ENCODE measurements at places on chromosomes 7 and 10. TPM values are rescaled to one million over a fixed set of nuclear protein-coding genes. Genes with fewer than 3 reads are reported as not detected.

The ASB4 gene
- total RNA-seq = under 0.01 TPM

The GPNMB gene
- 58.6 TPM for total RNA-seq

The ACTL6B gene
- total RNA-seq = not detected

The TMED4 gene
- 108 TPM for total RNA-seq

The STEAP1 gene
- total RNA-seq = 30.2 TPM

The AOC1 gene
- not detected for total RNA-seq

The PRXL2A gene
- total RNA-seq = 4.9 TPM

The CRPPA gene
- 1.8 TPM for total RNA-seq

The GIMAP8 gene
- total RNA-seq = 0.09 TPM

The OR2A5 gene
- total RNA-seq = not detected

The FAM3C gene
- total RNA-seq = 48.1 TPM

The PLAC9 gene
- 12.3 TPM for total RNA-seq

The VPS37D gene
- total RNA-seq = 5.7 TPM

The GJC3 gene
- under 0.01 TPM for total RNA-seq

The MLXIPL gene
- 0.37 TPM for total RNA-seq

The MYL10 gene
- total RNA-seq = not detected

The NME8 gene
- total RNA-seq = not detected

The PNLIPRP2 gene
- not detected for total RNA-seq

The KCND2 gene
- 4.0 TPM for total RNA-seq

The TLX1 gene
- total RNA-seq = not detected

The HOXA10 gene
- 11.8 TPM for total RNA-seq

The PLA2G12B gene
- not detected for total RNA-seq

The CASP7 gene
- total RNA-seq = 16.5 TPM

The SFTPD gene
- total RNA-seq = not detected

The UNCX gene
- total RNA-seq = not detected

The MRC1 gene
- total RNA-seq = under 0.01 TPM

The PNLIPRP1 gene
- not detected for total RNA-seq

The SERPINE1 gene
- 240 TPM for total RNA-seq

The MINDY4 gene
- 5.0 TPM for total RNA-seq

The SFRP5 gene
- not detected for total RNA-seq

The TMEM184A gene
- total RNA-seq = 0.09 TPM

The ITPRID1 gene
- not detected for total RNA-seq

The LIPK gene
- total RNA-seq = not detected

The VWDE gene
- total RNA-seq = not detected

The STAG3 gene
- total RNA-seq = 0.28 TPM

The NUTM2E gene
- under 0.01 TPM for total RNA-seq

The SLC13A1 gene
- not detected for total RNA-seq

The TAS2R4 gene
- total RNA-seq = 0.92 TPM

The CACNA2D1 gene
- 90.3 TPM for total RNA-seq

The GFRA1 gene
- total RNA-seq = 1.6 TPM

The PHKG1 gene
- 0.43 TPM for total RNA-seq

The PVRIG gene
- not detected for total RNA-seq

The PPP1R17 gene
- not detected for total RNA-seq

The ASB10 gene
- total RNA-seq = not detected

The GNAI1 gene
- 53.5 TPM for total RNA-seq

The MINPP1 gene
- 40.0 TPM for total RNA-seq

The CFAP70 gene
- total RNA-seq = 0.92 TPM

The FAM204A gene
- total RNA-seq = 41.3 TPM

The RAMP3 gene
- not detected for total RNA-seq

The MYOF gene
- 218 TPM for total RNA-seq

The IFIT1B gene
- not detected for total RNA-seq

The NMT2 gene
- total RNA-seq = 44.6 TPM

The PRPS1L1 gene
- total RNA-seq = 0.09 TPM

The ACSL5 gene
- total RNA-seq = 1.7 TPM

The RPEL1 gene
- total RNA-seq = under 0.01 TPM

The LIPM gene
- not detected for total RNA-seq

The IDI2 gene
- not detected for total RNA-seq

Data from smooth muscle cell of bladder (primary cell).